ENCODE measurements at places on chromosomes 1 and 21.

GRCh38 chr21:34887725-34888568 lies 161.2 kb downstream of the RUNX1 start:
- DNase-seq = peak; percentile 88

GRCh38 chr1:13732971-13733667 lies 33.1 kb downstream of the PRDM2 start:
- DNase-seq = no peak

- no peak for DNase-seq
Measured at GRCh38 chr1:234551032-234551378, 59.0 kb downstream of the IRF2BP2 start.

- DNase-seq = no peak
Measured at GRCh38 chr1:156225677-156226014, 12.8 kb downstream of the PMF1 start.

- peak; percentile 58 for DNase-seq
Measured at GRCh38 chr1:58823481-58824010, 39.7 kb upstream of the JUN start.

- peak; percentile 90 for DNase-seq
Measured at GRCh38 chr1:8040586-8040985, 14.5 kb upstream of the ERRFI1 start.

- peak; percentile 87 for DNase-seq
Measured at GRCh38 chr1:159161001-159161718, 10.3 kb upstream of the CADM3 start.

DNA sequence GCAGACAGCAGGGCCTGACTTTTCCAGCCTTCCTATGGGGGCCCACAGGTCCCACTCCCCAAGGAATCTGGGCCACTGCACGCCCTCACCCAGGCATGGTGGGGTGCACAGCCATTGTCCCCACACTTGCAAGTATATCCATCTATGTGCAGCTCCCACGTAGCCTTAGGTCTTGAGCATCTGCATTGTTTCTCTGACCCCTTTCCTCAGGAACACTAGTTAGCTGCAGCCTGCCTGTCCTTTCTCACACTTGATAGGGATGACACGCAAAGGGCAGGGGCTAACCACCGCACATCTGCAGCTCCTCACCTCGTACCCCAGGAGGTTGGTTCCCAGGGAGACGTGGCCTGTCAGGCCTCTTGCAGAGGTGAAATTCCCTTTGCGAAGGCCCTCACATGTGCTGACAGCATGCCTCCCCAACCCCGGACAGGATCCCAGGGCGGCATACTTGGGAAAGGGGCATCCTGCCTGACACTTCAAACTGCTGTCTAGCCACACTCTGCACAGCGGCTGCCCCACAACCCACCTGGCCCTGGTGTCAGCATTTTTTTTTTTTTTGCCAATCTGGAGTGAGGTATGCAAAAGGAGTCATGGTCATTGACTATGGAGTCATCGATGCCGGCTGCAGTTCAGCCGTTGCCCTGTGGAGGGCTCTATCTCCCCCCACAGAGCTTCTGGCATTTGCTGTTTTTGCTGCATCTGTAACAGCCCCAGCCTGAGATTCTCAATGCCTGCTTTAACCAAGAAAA lies 5.0 kb downstream of the JMJD4 start:
- peak; percentile 88 for DNase-seq

DNA sequence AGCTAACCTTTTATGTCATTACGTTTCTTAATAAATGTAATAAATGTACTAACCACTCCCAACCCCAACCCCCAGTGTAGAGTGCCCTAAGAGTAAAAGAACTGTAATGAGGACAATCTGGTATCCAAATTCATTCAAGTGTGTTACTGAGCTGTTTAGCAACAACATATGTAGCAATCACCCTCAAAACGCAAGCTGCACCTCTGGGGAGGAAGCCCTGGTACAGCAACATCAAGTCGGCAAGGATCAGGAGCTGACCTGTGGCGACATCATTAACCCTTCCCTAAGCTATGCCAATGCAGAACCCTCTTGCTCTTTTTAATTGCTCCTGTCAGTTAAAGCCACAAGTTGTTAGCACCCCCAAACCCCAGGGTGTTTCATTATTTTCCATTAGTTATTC lies 47.1 kb downstream of the STX6 start:
- DNase-seq = no peak

DNA sequence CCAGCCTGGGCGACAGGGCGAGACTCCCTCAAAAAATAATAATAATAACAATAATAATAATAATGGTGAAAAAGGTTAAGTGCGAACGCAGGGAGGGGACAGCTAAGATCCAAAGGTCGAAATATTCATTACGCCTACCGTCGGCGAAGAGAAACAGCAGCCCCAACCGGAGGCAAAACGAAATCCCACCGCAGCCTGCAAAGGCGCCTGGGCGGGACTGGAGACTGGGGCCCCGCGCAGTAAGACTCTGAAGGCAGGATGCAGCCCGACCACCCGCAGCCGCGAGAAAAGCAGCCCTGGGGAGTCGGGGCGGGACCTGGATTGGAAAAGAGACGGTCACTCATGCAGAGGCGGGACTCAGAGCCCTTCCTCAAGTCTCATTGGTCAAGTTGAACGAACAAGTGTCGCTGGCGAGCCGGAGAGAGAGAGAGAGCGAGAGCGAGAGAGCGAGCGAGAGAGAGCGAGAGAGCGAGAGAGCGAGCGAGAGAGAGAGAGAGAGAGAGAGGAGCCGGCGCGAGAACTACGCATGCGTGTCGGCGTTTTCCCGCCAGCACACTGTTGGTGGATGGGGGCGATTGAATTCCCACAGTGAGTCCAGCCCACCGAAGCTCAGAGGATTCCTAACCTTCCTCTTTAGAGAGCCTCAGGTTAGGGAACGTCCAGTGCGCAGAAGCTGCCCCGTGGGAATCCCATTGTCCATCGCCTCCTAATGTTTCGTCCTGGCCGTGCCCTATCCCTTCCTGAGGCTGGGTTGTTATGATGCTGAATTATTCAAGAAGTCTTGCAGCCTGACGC lies 10.7 kb downstream of the ENTREP3 start:
- peak; percentile 95 for DNase-seq

GRCh38 chr1:53542551-53542950 lies 83.4 kb downstream of the DMRTB1 start:
- DNase-seq = no peak

GRCh38 chr1:11352816-11353799 lies 80.1 kb downstream of the UBIAD1 start:
- DNase-seq = no peak

GRCh38 chr1:159880430-159880829 lies 18.0 kb upstream of the VSIG8 start:
- no peak for DNase-seq

GRCh38 chr1:224407571-224408293 lies 26.9 kb downstream of the WDR26 start:
- no peak for DNase-seq

- peak; percentile 6 for DNase-seq
Measured at GRCh38 chr1:200922406-200922805, 27.7 kb downstream of the INAVA start.

DNA sequence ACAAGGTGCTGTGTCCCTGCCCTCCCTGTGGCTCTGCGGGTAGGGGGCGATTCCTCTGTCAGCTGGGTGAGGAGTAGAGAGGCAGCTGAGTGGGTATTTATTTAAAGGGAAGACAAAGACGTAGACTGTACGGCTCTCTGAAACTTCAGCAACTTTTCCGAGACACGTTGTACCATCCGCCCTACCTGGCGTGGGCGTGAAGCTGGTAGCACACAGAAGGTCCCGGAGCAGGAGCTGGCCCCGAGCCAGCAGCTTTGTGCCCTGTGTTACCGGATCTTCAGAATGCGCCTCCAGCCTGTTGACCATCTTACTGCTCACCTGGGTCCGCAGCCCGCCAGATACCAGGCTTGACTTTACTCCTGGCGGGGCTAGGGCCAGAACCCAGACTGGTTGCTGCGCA lies 34.9 kb downstream of the PRKCZ start:
- DNase-seq = no peak

DNA sequence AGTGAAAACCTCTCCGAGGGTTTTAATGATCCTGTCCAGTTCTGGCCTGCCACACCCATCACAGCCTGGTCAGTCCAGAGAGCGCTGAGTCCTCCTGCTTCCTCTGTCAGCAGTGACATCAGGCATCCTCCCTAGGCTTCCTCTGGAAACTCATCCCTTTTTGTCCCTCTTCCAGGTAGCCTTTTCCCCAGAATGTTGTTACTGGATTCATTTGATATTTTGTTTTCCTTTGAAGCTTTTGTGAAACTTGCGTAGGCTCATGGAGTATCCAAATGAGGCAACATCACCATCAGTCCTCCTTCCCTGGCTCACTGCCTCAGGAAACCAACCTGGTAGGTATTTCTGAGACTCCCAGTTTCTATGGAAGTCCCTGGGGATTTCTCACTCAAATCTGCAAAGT lies 27.0 kb upstream of the IGSF3 start:
- no peak for DNase-seq

DNA sequence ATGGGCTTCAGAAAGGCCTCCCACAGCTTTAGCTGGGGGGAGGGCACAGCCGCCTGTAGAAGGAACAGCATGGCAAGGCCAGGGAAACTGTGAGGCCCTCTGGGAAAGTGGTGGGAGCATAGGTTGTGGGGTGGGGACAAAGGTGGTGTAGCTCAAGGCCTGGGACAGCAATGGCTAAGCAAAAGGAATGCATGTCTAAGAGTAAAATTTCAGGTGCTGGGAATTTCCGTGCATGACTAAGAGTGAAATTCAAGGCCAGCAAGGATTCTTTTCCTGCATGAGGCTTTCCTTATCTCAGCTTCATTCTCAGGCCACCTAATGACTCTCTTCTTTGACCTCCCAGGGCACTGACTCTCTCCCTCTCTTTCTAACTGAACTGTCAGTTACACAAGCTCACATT lies 86.5 kb upstream of the WNT4 start:
- DNase-seq = no peak

- DNase-seq = no peak
Measured at GRCh38 chr1:45619149-45619921, 4.5 kb downstream of the CCDC17 start.

GRCh38 chr1:97138515-97139032 lies 417.0 kb downstream of the PTBP2 start:
- no peak for DNase-seq

GRCh38 chr21:14495075-14495474 lies 51.0 kb downstream of the SAMSN1 start:
- DNase-seq = no peak

DNA sequence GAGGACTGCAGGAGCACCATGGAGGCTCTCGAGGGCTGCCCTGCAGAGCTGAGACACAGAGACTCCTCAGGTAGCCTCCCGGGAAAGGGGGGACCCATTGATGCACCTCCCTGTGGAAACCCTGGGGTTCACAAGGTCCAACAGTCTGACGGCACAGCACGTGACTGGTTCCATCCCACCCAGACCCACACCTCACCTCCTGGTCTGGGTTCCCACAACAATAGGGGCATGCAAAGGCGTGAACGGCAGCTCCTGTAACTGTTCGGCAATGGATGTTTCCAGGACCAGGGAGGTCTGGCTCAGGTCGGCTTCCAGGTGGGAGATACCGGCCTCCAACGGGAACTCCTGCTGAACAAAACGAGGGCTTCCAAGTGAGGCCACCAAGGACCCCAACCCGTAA lies 86.8 kb downstream of the NPHP4 start:
- DNase-seq = no peak

- peak; percentile 13 for DNase-seq
Measured at GRCh38 chr1:150321826-150322166, 463 bp downstream of the PRPF3 start.

GRCh38 chr1:30895944-30896660 lies 12.5 kb downstream of the SDC3 start:
- no peak for DNase-seq

DNA sequence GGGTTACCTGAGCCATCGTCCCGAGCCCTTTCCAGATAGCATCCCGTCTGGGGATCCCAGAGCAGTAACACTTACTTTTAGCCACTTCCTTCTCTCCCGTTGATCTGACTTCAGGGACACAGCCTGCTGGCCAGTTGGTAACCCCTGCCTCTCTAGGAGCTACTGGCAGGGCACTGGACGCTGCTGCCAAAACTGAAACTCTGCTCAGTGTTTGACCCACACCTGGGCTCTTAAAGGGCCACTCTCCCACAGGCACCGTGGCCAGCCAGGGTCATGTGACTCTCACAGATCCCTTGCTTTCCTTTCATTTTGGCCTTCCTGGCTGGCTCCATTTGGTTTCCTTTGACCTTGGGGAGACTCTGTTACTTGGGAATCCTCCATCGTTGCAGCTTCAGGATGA lies at the start of gene PIGR:
PIGR (minus strand) TSS at position 206 of the 400 bp plus-strand sequence. CDS start 5,935 bp downstream, outside the sequence.
- no peak for DNase-seq

GRCh38 chr1:9164532-9164900 lies 35.6 kb upstream of the GPR157 start:
- DNase-seq = no peak

DNA sequence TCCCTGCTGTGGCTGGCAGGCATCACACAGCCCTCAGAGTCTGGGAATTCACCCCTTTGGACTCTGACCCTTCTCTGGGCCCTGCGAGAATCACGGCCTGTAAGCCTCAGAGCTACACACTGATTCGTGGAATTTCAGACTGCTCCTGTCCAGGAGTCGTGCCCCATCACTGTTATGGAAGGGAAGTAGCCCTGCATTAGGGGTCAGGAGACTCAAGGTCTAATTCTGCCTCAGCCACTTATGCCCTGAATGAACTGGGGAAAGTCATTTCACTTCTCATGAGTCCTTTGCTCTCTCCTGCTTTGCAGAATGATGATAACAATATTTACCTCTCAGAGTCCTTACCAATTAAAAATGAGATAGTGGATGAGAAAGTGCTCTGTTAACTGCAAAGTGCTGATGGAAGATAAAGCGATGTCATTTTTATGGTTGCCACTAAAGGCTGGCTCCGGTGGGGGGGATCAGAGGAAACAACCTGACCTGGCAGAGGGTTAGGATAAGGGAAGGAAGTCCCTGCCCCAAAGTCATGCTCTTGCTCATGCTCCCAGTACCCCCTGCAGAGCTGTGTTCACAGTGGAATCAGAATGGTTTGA lies 148.6 kb upstream of the CD34 start:
- DNase-seq = no peak

GRCh38 chr1:178038372-178038771 lies 55.5 kb upstream of the RASAL2 start:
- DNase-seq = no peak

GRCh38 chr1:17881761-17882160 lies 126.6 kb downstream of the ACTL8 start:
- no peak for DNase-seq

- DNase-seq = no peak
Measured at GRCh38 chr1:109917051-109917767, 6.6 kb downstream of the CSF1 start.

GRCh38 chr1:234667600-234668576 lies 57.9 kb upstream of the IRF2BP2 start:
- no peak for DNase-seq
